ENCODE measurements at places on chromosomes 6 and 20.

- no peak for DNase-seq
Observed at GRCh38 chr6:163504984-163505640, 90.6 kb downstream of the QKI start.

- peak; percentile 90 for DNase-seq
Observed at GRCh38 chr6:3259491-3259958, 778 bp downstream of the PSMG4 start.

- DNase-seq, result no peak
Observed at GRCh38 chr20:7828437-7828836, 111.8 kb downstream of the HAO1 start.

DNA sequence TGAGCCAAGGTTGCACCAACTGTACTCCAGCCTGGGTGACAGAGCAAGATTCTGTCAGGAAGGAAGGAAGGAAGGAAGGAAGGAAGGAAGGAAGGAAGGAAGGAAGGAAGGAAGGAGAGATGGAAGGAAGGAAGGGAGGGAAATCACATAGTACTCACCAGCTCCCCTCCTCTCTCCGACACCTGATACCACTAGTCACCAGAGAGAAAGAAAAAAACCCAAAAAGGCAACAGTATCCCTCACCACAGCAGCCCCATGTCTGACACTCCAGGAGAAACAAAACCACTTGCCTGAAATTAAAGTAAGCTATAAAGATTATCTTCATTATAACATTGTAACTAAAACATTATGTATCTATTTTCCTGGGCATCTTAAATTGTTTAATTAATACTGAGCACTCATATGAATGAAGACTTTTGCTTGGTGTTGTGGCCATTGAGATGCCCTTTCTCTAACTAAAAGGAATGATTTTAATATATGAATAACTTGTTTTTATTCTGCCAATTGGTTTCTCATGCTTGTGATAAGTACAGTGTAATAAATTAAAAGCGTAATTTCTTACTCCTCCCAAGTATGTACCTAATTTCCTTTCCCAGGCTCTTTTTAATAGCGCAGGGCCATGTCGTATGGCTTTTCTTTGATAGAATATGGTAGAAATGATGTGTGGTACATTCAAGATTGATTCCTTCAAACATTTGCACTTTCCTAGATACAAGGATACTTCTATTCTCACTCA, 390.0 kb downstream of the MMUT start:
- no peak for DNase-seq

DNA sequence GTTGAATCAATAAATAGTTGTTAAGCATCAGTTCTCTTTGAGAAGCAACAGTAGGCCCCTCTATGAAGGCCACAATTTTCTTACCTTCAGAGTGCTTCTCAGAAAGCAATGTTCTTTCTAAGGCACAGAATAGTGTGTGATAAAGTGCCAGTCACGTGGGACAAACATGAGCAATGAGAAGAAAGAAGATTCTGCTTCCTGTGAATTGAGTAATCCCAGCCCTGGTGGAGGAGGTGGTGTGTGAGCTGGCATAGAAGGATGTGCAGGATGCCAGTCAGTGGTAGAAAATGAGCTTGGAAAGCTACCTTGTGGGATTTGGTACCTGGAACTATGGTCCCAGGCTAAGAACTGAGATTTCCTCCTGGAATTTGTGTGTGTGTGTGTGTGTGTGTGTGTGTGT, 21.7 kb downstream of the KIZ start:
- peak; percentile 17 for DNase-seq

DNA sequence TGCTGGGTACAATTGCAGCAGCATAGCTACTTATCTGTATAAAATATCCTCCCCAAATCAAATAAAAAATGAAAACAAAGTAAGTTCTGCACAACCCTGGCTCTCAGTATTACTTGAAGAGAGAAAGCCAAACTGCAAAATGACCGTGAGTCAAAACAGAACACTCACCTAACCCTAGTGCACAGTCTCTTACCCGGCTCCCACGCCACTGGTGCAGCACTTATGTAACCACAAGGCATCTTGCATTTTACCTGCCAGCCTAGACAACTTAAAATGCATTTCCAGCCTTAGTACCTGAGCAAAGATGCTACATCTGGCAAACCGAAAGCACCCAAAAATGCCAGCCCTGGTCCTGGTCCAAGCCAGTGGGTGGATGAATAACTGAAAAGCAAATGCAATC, 12.4 kb upstream of the SIRPB1 start:
- DNase-seq, result no peak

DNA sequence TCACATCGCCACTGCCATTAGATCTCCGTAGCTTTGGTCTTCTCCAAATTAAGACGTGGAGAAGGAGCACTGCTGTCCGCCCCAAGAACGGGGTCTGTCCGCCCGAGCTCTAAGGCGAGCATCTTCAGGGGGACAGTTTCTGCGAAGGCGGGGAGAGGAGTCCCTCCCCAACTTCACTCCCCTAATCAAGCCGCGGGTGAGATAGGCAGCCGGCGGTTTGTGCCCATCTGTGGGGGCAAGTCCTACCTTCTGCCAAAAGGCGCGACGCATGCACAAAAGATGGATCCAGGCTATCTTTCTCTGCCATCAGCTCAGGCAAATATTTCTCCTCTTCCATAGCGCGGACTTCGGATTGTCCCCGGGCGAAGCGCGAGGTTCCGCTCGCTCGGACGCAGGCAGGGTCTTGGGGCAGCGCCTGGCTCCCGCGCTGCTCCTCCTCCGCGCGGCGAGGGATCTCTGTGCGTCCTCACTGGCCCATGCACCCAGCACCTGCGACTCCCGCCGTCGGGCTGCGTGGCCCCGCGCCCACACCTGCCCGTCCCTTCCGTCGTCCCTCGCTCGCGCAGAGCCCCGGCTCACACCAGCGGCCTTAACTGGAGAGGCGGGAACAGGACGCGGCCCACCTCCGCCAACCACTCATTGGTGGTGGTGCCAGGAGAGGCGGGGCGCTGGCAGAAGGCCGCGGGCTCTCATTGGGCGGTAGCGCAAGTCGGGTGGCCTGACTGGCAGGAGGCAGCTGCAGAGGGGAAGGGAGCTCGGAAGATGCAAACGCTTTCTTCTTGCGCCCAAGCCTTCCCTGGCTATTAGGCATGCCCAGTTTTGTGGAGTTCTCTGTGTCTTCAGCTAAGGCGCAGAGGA, at the start of gene KHDRBS2:
KHDRBS2 (minus strand) TSS at position 614 of the 858 bp plus-strand sequence.
- no peak for DNase-seq

DNA sequence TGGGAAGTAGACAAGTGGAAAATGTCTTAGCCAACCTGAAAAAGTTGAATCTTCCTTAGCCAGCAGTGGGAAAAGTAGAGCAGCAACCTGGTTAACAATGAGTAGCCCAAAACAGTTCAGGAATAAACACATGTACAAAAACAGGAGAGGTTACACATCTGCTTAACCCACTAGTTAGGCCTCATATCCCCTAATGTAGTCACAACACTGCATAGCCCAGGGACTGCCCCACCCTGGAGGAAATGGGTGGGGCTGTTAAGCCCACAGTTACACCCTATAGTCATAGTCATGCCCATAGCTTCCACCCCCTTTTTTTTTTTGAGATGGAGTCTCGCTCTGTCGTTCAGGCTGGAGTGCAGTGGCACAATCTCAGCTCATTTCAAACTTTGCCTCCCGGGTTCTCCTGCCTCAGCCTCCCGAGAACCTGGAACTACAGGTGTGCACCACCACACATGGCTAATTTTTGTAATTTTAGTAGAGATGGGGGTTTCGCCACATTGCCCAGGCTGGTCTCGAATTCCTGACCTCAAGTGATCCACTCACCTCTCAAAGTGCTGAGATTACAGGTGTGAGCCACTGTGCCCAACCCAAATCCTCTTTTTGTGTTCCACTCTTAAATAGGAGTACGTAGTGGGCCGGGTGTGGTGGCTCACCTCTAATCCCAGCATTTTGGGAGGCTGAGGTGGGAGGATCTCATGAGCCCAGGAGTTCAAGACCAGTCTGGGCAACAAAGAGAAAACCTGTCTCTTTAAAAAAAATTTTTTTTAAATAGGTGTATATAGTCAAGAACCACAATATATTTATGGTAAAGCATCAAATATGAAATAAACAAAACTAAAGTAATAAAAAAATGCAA, 24.5 kb downstream of the ILRUN start:
- peak; percentile 90 for DNase-seq

DNA sequence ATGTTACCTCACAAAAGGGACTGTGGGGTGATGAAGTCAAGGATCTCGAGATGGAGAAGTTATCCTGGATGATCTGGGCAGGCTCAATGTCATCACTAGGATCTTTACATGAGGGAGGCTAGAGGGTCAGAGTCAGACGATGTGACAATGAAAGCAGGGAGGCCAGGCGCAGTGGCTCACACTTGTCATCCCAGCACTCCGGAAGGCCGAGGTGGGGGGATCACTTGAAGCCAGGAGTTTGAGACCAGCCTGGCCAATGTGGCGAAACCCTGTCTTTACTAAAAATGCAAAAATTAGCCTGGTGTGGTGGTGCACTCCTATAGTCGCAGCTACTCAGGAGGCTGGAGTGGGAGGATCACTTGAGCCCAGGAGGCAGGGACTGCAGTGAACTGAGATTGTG, 68.8 kb downstream of the TTLL2 start:
- no peak for DNase-seq

DNA sequence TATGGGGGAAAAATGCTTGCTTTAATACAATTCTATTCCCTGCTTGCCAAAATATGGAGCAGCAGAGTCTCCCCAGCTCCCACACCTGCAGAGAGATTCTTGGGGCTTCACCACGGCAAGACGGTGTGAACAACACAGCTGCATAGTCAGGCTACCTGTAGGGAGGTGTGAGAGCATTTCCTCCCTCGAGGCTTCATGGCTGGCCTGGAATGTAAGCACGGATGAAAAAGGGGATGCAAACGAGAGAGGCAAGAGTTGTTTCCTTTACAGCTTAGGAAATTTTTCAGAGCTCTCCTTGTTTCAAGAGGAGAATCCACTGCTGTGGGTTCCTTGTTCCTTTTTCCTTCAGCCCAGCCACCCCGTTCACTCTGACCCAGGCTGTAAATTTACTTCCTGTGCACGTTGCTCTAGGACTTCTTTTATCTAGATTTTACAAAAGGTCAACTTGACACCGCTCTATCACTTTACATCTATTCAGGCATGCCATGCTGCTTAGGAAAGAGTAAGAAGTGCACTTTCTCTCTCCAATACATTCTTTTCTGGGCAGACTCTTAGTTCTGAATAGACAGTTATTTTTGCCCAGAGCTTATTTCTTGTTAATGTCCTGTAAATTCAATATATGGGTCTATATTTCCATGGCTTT, 197.1 kb downstream of the KHDC1L start:
- no peak for DNase-seq

GRCh38 chr6:153698001-153698400, 341.0 kb upstream of the OPRM1 start:
- no peak for DNase-seq

GRCh38 chr6:3797231-3798054, 45.9 kb upstream of the PXDC1 start:
- DNase-seq, result no peak

DNA sequence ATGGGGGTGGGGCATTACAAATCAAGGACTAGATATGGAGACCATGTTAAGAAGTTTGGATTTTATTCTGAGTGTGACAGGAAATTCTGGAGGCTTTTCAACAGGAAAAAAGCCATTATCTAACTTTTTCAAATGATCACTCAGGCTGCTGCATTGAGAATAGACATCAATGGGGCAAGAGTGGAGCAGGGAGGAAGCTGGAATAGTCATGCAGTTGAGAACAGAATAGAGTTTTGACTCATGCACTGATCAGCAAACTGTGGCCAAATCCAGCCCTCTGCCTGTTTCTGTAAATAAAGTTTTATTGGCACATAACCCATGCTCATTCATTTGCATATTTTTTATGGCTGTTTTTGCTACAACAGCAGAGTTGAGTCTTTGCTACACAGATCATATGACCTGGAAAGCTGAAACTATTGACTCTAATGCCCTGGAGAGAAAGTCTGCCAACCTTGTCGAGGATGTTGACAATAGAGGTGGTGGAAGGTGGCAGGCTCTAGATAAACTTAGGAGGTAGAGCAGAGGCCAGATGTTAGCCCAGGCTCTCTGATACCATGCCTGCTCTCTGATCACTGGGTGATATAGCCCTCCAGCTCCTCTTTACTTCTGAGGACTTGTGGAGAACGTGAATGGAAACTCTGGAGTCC, 441.8 kb downstream of the PTPRT start:
- no peak for DNase-seq

DNA sequence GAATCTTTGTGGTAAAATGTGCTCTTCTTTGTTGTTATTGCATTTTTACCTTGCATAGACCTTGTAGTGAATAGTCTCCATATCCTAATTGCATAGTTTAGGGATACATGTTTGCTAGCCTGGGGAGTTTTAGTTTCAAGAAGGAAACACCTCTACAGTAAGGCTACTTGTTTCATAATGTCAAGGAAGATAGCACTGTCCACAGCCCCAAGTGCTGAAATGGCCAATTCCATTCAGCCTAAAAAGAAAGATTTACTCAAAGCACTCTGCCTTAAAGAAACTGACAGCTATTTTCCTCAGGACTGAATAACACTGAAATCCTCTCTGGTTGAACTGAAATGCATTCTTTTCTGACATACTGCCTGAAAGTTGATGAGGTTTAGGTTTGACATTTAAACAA, 2.6 kb downstream of the HCRTR2 start:
- no peak for DNase-seq

DNA sequence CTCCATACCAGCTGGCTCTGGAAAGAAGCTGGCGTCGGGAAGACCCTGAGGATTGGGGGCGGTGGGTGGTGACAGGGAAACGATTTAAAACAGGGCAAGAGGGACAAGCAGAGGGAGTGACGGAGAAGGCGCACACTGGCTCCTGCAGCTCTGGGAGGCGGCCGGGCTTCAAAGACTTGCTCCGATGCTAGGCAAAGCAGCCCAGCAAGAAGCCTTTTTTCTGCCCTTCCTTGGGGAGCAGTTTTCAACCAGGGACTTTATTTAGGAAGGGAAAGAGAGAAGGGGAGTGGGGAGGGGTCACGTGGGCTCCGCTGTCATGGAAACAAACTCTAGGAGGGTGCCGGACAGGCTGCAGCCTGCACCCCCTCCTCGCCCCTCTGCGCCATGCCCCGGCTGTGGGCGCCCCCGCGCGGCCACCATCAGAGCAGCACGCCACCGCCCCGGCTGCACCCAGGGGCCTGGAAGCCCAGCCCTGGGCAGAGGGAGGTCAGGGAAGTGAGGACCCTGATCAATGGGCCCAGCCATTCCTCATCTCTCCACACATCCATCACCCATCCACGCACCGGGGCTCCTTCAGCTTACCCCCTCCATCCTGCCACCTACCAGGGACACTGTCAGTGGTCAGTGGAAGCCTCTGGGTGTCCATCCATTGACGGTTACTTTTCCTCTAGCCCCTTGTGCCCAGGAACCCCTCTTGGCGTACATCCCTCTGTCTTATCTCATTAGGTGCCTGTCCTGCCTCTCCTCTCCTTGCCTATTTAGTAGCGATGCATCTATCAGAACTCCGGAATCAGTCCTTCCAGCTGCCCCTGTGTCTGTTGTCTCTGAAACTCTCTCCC, 66.6 kb upstream of the CCDC167 start:
- peak; percentile 97 for DNase-seq

- no peak for DNase-seq
Observed at GRCh38 chr6:64996301-64996700, 710.7 kb downstream of the EYS start.

GRCh38 chr6:90895299-90896074, 308.6 kb upstream of the MAP3K7 start:
- no peak for DNase-seq

All from osteoblast (primary cell).